ENCODE measurements at places on chromosomes 12 and 14.

DNA sequence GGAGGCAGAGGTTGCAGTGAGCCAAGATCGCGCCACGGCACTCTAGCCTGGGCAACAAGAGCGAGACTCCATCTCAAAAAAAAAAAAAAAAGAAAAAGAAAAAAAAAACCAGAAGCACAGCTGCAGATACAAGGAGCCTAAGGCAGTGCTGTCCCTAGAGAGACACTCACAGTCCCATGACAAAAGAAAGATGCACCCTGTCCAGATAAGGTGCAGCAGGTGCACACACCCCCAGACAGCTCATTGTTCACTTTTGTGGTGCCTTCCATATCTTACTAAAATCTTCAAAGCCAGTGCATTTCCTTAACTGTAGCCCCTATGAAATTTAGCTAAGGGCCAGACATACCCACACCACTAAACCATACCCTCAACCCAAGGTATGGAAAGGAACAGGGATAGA is 7.7 kb upstream of the NRL start:
- DNase-seq: no peak

GRCh38 chr12:94792693-94793092 is 142.3 kb upstream of the TMCC3 start:
- DNase-seq: peak; percentile 72

DNA sequence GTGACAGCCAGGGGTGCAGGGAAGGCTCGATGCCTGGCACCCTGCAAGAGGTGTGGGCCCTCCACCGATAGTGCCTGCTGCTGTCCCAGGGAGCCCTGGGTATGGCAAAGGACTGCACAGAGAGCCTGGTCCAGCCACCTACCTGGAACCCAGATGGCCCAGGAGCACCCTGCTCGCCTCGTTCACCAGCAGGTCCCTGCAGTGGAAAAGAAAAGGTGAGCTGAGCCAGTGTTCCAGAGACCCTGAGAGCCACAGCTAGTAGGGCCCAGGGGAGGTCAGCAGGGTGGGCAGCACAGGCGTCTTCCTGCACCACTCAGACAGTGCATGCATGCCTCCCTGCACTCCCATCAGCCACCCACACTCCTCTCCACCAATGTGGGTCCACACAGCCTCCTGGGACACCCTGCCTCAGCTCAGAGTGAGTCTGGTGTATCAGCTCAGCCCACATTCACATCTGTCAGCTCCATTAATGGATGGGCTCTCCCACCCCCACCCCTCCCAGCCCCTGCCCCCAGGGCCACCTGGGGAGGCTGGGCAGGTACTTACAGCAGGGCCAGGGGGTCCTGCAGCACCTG is 20.2 kb downstream of the TMEM106C start:
- no peak for DNase-seq

DNA sequence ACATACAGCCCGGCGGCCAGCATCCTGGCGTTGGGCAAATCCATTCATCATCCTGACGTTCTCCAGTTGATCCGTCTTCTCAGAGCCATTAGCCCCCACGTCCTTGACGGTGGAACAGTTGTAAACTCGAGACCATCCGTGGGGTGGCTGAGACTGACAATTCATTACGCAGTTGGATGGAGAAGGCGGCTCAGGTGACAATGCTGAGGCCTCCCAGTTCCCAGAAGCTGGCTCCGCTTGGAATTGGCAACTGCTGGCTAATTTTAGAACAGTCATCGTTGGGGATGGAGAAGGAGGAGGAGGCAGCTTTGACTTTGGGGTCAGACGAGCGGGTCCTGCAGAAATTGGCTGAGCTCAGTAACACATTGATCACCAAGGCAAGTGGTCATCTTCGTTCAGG is 186.5 kb downstream of the PHETA1 start:
- no peak for DNase-seq

- DNase-seq: peak; percentile 33
Measured at GRCh38 chr12:31518680-31519227, 72.2 kb downstream of the DENND5B start.

Measured in left lung (tissue), 14 donors.